ENCODE measurements at places on chromosomes 6 and 20.

DNA sequence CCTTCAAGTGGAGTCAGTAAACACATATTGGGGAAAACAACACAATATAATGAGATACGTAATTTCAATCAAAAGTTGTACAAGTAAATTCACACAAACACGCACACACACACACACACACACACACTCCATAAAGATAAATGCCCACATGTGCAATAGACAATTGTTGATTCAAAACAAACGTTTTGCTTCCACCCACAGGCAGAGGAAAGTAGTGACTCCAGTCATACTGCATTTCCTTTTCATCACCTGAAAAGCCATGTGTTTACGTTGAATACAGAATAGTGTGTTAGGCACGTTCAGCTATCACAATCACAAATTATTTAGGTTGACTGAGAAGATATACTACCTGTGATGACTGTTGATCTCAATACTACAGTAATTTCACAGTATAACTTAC, 443.8 kb upstream of the MANEA start:
- DNase-seq = no peak

DNA sequence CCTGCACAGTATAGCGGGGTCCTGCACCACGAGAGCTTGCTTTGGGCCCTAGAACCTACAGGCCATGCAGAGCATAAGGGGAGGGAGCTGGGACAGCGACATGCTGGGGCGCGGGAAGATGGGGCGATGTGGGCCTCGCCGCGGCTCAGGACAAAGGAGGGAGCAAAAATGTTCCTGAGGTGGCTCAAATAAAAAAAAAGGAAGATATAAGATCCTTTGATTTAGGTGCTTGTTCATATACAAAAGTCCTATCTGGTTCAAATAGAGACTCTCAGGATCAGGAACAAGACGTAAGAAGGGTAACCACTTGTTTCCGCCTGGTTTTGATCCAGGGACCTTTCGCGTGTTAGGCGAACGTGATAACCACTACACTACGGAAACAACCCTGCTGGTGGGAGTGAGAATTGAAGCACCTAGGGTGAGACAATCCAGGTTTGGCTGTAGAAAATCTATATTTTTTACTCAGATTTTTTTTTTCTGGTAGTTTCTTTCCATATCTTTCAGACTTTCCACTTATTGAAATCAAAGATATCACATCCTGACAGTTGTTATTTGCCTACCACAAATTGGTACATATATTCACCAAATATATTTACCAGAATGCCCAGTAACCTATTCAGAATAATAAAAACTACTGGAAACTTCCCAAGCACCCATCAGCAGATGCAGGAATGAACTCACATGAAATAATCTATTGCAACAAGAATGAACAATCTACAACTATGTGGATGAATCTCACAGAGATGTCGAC, 177.9 kb upstream of the ZNF184 start:
- peak; percentile 79 for DNase-seq

- no peak for DNase-seq
Observed at GRCh38 chr20:33410081-33410742, 8.9 kb upstream of the CDK5RAP1 start.

GRCh38 chr20:40682104-40682981, 6.7 kb downstream of the MAFB start:
- DNase-seq = no peak

DNA sequence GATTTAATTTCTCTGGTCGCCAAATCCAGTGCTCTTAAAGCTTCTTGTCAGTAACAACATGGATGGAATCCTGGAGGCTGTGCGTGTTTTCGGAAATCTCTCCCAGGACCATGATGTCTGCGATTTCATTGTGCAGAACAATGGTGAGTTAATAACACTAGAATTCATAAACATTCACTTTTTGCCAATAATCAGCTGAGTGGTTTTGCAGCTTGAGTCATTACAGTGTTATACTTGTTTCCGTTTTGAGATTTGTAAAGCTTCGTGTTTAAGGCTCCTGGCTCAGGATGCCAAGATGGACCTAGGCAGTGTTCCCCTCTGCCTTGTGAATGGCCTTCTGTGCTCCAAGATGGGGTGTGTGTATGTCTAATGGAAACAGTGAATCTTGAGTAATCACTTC, 113.8 kb downstream of the ARMC2 start:
- DNase-seq = peak; percentile 82

DNA sequence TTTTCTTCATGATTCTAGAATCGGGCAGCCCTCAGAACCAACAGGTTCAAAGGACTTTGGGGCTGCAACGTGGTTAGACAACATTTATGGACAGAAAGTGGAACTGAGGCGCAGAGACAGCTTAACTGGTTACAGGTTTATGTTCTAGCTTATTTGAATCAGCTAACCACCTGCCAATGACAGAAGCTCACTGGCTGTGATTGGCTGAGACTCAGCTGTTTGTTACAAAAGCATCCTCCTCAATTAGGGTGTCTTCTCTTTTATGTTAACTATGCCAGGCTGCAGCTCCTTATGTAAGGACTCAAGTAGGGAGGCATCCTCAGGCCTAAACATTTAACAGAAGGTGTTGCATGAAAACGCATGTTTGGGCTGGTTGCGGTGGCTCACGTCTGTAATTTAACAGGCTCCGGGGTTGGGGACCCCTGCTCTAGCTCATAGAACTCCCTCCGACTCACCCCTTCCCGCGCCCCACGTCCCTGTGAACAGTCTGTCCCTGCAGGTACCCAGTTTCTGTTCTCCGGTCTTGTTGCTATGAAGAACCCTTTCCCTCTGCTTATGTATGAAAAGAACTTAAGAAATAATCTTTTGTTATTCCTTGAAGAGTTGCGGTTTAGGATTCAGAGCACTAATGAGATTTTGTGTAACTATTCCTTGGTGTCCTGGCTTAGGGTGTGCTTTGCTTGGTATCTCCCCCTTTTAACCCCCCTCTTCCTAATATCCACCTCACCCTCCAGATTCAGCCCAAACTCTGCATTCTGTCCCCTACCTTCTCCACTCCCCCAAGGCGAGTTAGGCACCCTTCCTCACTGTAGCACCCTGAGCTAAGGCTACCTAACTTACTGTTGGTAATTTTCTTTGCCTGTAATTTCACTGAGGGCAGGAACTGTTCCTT, 1.2 kb upstream of the TMEM181 start:
- DNase-seq = no peak

DNA sequence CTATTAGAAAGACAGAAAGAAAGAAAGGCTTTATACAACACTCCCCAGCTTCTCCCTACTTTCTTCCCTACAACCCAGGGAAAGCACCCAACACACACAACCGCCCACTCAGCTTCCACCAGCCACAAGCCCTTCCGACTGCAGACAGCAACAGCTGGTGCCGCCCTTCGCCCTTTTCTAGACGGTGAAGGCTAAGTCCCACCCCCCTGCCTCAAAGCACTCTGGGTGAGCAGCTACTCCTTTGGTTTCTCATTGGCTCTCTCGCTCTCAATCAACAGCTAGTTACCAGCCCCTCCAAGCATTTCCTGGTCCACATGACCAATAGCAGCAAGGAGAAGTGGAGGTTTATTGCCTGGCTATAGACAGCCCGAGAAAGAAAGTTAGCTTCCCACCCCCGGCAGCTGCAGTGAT, 230.1 kb upstream of the MOCS1 start:
- peak; percentile 87 for DNase-seq

- no peak for DNase-seq
Observed at GRCh38 chr6:42140032-42140431, 2.4 kb downstream of the C6orf132 start.

DNA sequence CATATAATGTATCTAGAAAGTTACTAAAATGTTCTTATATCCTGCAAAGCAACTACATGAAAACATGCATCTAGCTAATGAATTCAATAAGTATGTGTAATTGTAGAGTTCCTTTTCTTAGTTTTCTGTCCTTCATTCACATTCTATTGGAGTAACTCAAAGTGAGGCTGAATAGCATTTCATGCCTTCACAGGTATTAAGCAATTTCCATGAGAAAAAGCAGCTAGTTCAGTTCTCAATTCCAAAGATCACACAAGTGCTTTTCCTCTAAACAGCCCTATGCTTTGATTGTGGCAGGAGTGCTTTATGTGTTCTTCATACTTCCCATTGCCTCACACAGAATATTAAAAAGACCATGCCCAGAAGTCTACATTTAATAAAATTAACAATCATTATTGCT, 274.9 kb downstream of the RFPL4B start:
- no peak for DNase-seq

DNA sequence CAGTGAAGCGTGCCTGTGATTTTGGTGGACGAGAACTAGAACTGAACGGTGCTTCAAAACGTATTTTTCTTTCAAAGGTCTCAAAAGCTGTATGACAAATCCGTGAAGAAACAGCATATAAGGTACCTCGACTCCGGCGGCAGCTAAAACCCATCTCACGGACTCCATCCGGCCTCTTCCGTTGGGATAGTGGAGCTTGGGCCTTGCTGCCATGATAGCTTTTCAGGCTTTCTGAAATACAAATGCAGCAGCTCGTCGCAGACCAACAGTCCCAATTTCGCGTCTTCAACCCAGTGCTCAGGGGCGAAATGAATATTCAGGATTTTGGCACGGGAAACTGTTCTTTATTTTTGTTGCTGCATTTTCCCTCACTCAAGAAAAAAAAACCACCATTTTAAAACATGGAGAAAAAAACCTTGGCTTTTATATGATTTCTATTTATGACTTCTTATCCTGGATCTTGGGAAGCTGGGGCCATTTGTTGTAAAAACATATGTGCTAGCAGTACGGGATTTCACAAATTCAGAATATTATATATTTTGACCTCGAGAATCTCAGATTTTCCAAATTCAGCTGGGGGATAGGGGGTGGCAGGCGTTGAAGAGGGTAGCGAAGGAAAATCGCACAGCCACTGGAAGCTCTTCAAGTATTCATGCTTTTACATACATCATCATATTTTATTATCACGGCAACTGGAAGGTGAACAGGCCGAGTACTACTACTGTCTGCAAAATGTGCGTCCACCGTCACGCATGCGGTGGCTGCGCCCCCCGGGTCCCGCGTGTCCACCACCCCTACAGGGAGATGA, 849 bp downstream of the GSTA4 start:
- DNase-seq = peak; percentile 56

DNA sequence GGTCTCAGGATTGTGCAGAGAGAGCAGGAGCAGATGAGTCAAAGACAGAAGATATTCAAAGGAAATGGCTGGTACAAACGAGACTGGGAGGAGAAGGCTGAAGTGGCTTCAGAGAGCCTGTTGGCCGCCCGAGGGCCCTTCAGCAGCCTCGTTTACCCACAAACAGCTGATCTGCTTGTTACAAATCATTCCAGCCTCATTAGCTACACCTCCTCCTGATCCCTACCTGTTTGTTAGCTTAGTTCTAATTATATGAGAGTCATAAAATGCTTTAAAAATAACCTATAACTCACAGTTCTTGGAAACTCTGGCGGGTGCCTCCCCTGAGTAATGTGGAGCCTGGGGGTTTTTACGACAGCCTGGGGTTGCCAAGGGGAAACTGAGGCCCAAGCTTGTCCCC, 12.6 kb downstream of the GLP1R start:
- DNase-seq = no peak

GRCh38 chr20:47851774-47852173, 66.5 kb upstream of the SULF2 start:
- DNase-seq = no peak

DNA sequence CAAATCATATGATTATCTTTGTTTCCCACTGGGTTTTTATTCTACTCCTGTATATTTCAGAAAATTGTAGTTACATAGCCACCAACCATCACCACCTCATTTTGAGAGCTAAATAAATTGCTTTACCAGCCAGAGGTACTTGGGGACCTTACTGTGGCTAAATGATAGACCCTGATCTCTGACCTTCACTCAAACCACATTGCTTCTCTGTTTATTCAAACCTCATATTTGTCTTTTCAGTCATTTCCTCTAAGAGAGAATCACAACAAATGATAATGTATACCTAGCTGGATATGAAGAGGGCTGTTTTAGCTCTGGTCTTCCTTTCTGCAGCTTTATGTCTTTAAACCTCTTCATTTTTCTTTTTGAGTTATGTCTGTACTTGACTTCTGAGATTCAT, 142.8 kb downstream of the ADGB start:
- DNase-seq = peak; percentile 4

- no peak for DNase-seq
Observed at GRCh38 chr6:30097902-30098768, 14.8 kb downstream of the TRIM31 start.

DNA sequence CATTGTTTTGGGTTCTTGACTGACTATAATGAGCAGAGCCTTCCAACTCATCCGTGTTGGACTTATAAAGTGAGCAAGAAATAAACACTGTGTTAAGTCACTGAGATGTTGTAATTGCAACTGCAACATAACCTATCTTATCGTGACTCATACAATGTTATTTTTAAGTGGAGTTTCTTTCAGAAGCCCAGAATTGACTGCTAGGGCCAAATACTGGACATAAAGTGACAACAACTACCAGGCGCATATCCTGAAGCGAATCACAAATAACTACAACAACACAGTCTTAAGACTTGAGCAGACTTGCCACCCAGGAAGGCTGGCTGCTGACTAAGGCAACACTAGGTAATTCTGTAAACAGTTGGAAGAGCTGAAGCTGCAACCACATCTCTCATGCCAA, 326.6 kb downstream of the COL12A1 start:
- DNase-seq = peak; percentile 92

DNA sequence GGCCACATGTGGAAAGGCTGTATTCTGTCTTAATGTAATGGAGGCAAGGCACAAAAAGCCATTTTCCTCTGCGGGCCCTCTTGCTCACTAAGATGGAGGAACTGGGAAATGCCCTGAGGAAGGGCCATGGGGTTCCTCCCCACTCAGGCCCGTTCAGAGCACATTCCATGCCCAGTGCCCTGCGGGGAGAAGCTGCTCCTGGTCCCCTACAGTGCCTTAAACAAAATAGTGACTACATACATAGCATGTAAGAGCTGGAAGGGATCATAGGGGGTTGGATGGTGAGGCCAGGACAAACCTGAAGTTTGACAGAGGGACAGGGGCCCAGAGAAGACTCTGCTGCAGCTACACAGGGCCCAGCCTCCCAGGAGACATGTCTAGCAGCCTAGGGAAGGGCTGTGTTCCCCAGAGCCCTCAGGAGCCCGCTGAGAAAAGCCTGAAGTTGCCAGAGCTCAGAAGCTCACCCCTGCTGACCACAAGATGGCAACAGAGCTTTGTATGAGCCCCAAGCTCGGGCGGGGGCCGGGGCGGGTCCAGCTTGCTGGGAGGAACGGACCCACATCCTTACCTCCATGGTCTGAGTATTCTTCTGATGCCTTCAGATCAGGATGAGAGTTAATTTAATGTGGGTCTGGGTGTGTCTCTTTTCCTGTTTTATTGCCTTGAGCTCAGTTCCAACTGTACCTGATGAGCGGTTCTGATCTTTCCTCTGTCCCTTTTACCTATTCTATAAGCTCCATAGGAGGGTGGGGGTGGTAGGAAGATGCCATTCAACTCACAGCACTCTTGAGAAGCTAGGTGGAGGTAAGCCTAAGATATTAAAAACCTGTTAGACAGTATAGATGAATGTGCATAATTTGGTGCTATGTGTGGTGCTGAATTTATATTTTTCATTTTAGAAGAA, 242.9 kb downstream of the CDC5L start:
- peak; percentile 67 for DNase-seq

- peak; percentile 41 for DNase-seq
Observed at GRCh38 chr6:45630801-45631200, 253.1 kb upstream of the SUPT3H start.

GRCh38 chr6:167139761-167140160, 16.9 kb downstream of the CCR6 start:
- DNase-seq = no peak

GRCh38 chr20:34124469-34125249, 12.6 kb upstream of the EIF2S2 start:
- no peak for DNase-seq

GRCh38 chr6:4377603-4378002, 242.2 kb upstream of the ECI2 start:
- DNase-seq = no peak

GRCh38 chr6:80541886-80542285, 435.4 kb downstream of the BCKDHB start:
- no peak for DNase-seq

GRCh38 chr20:10728873-10729670, 55.3 kb upstream of the JAG1 start:
- DNase-seq = peak; percentile 42

All from fibroblast of mammary gland (primary cell).